ENCODE measurements at places on chromosomes 7 and 10.

DNA sequence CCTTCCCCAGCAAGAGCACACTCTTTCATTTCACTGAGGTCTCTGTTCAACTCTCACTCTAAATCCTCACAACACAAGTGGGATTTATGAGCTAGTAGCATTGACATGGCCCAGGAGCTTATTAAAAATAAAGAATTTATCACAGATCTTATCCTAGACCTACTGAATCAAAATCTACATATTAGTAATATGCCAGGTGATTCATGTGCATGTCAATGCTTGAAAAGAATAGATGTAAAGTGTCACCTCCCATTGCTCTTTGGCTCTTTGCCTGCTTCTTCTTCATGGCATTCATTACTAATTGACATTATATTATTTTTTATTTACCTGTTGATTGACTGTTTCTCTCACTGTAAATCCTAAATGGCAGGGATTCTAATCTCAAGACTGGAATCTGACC is 459.2 kb upstream of the LRRTM3 start:
- DNase-seq = no peak

DNA sequence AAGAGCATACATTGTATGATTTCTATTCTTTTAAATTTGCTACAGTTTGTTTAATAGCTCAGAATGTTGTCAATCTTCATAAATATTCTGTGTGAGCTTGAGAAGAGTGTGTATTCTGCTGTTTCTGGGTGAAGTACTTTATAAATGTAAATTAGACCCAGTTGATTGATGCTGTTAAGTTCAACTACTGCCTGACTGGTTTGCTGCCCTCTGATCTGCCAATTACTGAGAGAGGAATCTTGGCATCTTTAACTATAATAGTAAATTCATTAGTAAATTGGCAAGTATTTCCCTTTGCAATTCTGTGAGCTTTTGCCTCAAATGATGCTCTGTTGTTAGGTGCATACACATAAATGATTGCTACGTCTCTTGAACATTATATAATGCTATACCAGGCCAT is 255.1 kb upstream of the PLXDC2 start:
- no peak for DNase-seq

DNA sequence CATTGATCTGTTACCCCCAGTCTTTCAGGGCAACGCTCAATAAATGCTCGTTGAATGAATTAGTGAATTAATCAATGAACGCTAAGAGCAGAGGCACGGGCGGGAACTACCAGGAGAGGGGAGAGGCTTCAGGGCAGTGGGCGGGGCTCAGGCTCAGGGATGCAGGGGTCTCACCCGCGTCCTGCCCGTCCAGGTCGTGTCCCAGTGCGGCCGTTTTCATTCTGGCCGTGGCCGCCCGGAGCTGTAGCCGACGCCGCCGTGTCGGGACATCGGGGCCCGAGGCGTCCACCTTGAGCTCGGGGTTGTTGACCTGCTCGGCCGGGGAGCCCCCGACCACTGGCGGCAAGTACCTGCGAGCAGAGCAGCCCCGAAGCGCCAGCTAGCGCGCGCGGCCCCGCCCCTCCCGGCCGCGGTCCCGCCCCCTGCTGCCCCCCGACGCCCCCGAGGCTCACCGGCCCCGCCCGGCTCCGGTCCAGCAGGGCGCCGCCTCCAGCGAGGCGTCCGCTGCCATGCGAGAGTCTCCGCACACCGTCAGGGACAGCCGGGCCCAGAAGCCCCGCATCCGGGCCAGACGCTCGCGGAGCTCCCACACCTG is 2.8 kb upstream of the GAL3ST4 start:
- no peak for DNase-seq

- no peak for DNase-seq
Measured at GRCh38 chr10:114183563-114183962, 4.4 kb downstream of the TDRD1 start.

GRCh38 chr10:72323108-72323749 is 31.5 kb downstream of the DNAJB12 start:
- DNase-seq = no peak

- DNase-seq = no peak
Measured at GRCh38 chr10:61244261-61244775, 208.9 kb downstream of the TMEM26 start.

DNA sequence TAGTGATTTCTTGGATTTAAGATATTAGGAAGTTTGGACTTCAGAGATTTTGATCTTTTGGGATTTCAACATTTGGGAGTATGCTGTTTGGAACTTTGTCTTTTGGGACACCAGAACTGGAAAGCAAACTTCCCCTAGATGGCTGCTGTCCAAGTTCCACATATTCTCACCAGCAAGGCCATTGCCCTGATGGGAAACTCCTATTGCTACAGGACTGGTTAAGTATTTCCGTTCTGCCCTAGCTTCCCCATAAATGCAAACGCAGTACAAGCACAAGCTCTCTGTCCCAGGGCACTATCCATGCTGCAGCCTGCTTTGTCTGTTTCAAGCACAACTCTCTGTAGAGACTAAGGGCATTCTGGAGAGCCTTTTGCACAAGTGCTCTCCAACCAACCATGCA is 79.3 kb upstream of the SLC25A13 start:
- no peak for DNase-seq

DNA sequence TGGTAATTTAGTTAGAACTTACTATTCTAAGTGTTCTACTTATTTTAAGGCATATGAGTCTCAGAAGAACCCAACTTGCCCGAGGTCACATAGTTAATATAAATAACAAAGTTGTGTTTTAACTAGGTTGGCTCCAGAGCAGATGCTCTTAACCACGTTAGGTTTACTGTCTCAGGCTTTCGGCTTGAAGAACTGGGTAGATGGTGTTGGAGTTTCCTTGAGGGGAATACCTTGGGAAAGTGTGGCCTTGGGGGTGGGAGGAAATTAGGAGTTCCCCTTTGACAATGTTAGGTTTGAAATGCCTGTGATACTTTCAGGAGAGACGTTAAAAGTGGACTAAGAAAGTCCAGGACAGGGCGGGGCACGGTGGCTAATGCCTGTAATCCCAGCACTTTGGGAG is 9.6 kb downstream of the ZNF398 start:
- DNase-seq = no peak

- DNase-seq = no peak
Measured at GRCh38 chr10:93469454-93469853, 12.7 kb downstream of the MYOF start.

GRCh38 chr10:76711222-76711997 is 926.2 kb downstream of the KCNMA1 start:
- DNase-seq = no peak

DNA sequence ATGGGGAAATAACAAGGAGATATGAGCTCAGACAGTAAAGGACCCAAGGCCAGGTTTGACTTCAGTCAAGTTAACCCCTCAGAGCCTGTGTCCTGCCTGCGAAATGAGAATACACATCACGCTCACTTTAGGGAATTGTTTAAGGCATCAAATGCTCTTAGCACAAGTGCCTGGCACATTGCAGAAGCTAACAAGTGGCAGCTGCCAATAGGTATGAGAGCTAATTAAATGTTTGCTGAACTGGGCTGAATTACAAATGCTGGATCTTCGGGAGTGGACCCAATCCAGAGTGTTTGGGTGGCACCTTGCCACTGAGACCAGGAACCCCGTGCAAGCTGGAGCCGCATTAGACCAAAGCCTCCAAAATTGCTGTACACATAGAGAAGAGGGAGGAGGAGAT is 136.8 kb downstream of the C10orf90 start:
- no peak for DNase-seq

DNA sequence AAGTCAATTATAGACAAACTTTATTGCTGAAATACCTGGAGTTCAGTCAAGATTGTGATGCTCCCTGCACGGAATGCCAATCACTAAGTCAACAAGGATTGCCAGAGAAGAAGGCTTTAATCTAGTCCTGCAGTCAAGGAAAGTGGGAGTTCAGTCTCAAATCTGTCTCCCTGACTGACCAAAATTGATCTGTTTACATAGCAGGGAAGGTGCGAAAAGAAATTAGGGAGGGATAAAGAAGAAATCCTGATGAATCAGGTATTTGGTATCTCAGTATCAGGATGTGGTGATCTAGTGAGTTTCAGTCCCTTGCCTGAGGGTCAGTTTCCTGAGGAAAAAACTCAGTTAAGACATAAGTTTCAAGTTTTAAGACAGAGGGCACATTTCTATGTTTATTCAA is 2.1 kb upstream of the AKR1D1 start:
- no peak for DNase-seq

DNA sequence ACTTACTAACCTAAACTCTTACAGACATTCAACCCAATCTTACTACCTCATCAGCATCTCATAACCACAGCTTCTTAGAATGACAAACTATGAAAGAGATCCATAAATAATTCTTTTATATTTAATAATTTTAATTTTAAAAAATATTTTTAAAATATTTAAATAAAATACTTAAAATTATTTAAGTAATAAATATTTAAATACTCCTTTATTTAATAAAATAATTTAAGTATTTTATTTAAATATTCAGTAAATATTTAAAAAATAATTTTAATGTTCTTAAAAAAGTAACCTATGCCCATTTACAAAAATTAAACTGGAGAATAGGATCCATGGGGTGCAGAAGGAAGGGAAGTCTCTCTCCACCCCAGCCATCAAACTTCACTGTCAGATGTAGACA is 627.3 kb upstream of the MGMT start:
- DNase-seq = no peak

DNA sequence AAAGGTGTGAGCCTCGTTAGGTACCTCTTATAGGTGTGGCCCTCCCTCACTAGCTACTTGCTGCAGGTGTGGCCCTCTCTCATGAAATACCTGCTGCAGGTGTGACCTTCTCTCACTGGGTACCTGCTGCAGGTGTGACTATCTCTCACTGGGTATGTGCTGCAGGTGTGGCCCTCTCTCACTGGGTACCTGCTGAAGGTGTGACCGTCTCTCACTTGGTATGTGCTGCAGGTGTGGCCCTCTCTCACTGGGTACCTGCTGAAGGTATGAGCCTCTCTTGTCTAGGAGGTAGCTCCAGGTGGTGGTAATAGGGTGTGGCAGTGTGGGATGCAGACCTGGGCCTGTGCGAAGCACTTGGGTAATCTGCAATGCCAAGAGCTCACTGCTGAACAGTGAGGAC is 170.7 kb upstream of the PLPP4 start:
- DNase-seq = no peak

DNA sequence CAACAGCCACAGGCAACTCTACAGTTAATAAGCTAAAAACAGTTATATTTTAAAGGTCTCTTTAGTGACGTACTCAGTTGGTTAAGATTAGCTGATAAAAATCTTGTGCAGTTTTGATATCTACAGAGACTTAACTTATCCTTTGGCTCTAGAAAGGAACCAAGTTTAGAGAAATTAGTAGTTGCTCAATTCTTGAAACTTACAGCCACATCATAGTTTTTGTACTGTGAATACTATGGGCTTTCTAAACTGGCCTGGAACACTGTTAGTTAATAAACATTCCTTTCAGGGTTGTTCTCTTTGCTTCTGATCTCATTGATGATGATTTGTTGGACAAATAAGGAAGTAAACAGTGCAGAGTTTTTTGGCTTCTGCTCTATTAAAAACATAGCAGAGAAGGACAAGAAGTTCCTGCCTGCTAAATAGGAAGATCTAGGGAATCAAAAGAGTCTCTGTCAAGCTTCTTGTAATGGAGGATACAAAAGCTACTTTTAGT is 73.1 kb downstream of the MKLN1 start:
- no peak for DNase-seq

DNA sequence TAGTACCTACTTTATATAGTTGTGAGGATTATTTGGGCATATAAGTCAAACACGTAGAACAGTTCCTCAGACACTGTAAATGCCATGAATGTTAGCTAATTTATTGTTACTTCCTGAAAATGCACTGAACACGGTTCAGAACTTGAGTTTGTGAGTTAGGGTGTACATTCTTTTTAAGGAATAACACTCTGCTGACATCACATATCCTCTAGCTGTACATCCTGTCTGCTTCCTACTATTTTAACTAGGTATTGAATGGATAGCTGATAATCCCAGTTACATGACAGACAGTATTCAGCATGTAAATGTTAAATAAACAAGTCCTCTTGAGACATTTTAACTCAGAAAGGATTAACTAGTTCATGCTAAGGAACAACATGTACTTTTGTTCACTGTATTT is 16.0 kb downstream of the SAMD8 start:
- DNase-seq = no peak

DNA sequence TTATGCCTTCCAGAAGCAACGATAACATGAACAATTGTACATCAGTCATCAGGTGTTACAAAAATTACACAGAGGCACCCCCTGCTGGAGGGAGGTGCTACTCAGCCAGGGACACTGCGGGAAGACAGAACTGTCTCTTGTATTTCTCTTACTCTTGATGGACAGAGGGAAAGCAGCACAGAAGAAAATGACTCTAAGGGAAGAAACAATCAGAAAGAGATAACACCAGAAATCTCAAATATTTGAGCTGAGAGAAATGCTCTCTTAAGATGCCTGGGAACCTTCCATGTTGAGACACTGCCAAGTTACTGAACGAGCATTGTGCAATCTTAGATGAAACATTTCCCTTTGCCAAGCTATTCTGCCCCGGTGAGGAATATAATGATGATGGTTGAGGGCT is 227.6 kb upstream of the NPSR1 start:
- no peak for DNase-seq

All from T-helper 2 cell treated with Interferon-gamma antibody and Interleukin-4, amounts not matched to agents 5 μg/mL and 100 μg/mL, for 36 hours (primary cell).